ENCODE measurements at places on chromosomes 6 and 20.

GRCh38 chr20:19295076-19295475 is 82.6 kb downstream of the SLC24A3 start:
- no peak for DNase-seq

- DNase-seq = no peak
These were observed 241.6 kb downstream of the LMBRD1 start for GRCh38 chr6:69555088-69555638.

GRCh38 chr20:8055096-8055495 is 35.5 kb upstream of the TMX4 start:
- DNase-seq = no peak

DNA sequence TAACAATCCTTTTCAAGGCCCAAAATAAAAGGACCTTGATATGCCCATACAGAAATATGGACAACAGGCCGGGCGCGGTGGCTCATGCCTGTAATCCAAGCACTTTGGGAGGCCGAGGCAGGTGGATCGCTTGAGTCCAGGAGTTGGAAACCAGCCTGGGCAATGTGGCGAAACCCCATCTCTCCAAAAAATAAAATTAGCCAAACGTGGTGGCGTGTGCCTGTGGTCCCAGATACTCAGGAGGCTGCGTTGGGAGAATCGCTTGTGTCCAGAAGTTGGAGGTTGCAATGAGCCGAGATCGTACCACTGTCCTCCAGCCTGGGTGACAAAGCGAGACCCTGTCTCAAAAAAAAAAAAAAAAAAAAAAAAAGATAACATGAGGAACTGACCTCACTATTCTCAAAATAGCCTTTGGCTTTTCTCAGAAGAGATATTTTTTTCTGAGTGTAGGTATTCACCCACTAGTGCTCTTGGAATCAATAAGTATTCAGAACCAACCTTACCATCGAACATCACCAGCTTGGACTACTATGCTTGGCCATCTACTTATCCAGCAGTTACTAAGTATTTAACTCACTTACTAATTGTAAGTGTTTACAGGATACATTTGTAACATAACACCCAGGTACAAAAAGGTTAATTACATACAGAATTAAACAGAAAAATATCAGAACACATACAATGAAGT is 99.2 kb downstream of the OR2B2 start:
- DNase-seq = no peak

GRCh38 chr20:53853111-53853713 is 217.2 kb downstream of the BCAS1 start:
- no peak for DNase-seq

GRCh38 chr20:18101125-18101810 is 36.4 kb upstream of the KAT14 start:
- no peak for DNase-seq

Measured in hindlimb muscle (tissue), 1 donor.